IPS DF 6.9 (cell line): ENCODE measurements at places on chromosomes 5 and 9.

DNA sequence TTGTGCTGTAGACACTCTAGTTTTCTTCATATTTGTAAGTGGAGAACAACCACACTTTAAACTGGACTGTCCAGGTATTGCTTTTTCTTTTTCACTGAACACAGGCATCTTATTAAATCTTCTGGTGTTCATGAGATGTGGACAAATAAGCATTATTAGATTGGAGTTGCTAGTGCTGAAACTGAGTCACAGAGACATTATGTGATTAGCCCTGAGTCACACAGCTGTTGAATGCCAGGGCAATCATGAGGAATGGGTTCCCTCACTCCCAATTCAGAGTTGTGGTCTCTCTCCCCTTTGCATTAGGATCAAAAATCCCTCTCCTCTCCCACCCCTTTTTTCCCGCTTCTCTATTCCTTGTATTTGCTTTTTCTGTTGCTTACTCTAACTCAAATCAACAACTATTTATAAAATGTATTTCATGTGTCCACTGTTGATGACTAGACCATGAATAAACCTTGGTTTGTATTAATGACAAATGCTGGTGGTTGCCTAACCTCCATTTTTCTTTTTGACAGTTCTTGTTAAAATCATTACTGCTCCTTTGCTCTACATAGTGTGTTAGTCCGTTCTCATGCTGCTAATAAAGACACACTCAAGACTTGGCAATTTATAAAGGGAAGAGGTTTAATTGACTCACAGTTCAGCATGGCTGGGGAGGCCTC is 738.2 kb downstream of the BRINP1 start:
- no peak for DNase-seq

GRCh38 chr5:57889558-57889957 is 406.9 kb upstream of the ACTBL2 start:
- DNase-seq, result no peak

DNA sequence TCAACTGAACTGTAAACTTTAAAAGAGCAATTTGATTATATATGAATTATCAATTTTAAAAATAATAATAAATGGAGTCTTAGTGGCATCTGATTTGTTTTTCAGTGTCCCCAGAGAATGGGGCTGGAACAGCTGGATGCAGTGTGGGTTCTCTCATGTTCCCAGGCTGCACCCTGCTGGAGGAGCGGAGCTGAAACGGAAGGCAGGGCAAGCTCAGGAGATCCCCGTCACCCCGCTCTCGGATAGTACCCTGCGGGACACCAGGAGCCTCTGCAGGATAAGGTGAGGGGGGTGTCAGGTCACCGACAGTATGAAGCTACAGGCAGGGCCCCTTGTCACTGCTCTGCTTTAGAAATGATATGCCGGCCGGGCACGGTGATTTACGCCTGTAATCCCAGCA is 57.3 kb downstream of the S1PR3 start:
- no peak for DNase-seq

GRCh38 chr9:10230512-10230911 is 382.3 kb downstream of the PTPRD start:
- DNase-seq, result no peak

DNA sequence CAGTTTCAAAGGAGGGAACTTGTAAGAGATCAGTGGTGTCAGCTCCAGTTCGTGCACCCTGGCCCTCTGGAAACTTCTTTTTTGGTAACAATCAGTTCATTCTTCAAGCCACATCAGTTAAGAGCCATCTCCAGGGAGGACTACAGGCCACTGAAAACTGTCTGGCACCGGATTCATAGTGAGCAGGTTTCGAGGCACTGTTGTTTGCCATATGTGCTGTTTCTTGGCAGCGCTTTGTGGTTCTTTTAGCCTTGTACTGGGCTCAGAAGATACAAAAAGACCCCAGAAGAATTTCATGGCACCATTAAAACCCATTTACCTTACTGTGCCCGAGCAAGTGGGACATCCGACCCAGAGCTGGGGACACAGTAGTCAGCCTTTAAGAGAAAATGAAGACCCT is 68.5 kb downstream of the OTULIN start:
- DNase-seq, result no peak

- no peak for DNase-seq
These were observed 303.0 kb downstream of the CSNK1G3 start for GRCh38 chr5:123814801-123815470.

- no peak for DNase-seq
These were observed 2318.6 kb upstream of the ACO1 start for GRCh38 chr9:30065888-30066287.

GRCh38 chr9:123649909-123650308 is 280.0 kb downstream of the DENND1A start:
- no peak for DNase-seq

DNA sequence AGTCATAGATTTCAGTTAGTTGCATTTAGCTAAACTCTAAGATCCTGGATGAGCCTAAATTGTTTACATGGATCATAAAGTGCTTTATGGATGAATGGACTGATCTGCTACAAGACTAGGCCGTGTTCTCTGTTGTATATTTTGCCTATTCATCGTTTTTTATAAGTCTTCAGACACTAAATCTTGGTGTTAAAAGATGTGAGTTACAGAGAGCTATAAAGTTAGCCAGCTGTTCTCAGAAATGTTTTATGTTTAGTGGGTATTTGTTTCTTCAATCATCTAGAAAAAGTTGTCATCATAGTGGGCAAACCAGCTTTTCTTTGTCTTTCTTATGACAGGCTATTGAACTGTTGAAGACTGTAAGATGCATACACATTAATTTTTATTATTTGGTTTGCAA is 585.8 kb upstream of the SEMA6A start:
- DNase-seq, result no peak

GRCh38 chr5:72523960-72524582 is 16.9 kb upstream of the ZNF366 start:
- DNase-seq, result no peak

DNA sequence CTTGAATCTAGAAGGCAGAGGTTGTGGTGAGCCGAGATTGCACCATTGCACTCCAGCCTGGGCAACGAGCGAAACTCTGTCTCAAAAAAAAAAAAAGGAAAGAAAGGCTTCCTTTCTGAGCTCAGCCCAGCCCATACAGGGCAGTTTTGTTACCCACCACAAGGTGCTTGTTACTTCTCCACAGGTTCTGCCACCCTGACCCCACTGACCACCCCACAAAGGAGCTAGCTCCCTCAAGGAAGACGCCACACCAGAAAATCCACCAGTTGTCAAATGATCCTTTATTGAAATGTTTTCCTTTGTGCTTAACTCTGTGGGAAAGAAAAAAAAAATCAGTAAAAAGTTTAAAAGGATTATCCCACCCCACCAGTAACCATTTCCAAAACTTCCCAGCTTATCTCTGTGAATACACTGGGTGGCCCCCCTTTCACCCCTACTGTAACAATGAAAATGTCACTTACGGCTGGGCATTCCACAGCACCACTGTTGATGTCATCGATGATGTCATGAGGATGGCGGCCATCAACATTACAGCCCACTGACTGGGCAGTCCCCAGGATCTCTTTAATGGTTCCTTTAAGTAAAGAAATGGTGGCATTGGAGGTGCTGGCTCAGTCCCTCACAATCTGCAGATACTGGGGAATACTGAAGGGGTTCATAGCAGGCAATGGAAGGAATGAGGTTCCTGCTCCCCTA is 3.6 kb downstream of the RPL12 start:
- no peak for DNase-seq

DNA sequence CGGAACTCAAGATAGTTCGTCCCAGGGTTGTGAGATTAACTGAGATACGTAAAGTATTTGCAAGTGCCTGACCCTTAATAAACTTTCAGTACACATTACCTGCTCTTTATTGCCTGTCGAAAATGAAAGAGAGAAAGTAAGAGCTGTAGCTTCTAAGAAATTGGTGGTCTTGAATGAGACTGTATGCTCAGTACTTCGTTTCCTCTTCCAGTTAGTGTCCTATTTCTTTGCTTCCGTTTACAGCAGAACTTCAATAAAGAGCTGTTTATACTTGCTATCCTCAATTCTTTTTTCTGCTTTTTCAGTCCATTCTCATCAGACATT is 534 bp downstream of the SRFBP1 start:
- DNase-seq, result no peak

- no peak for DNase-seq
These were observed 12.3 kb upstream of the SKP1 start for GRCh38 chr5:134189031-134189430.

DNA sequence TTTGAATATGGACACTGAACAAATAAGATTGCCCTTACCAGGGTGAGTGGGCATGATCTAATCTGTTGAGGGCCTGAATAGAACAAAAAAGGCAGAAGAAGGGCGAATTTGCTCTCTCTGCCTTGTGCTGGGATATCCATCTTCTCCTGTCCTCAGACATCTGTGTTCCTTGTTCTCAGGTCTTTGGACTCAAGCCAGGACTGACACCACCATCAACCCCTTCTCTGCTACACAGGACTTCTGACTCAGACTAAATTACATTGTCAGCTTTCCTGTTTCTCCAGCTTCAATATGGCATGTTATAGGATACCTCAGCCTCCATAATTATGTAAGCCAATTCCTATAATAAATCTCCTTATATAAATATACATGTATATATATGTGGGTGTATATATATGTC is 40.8 kb upstream of the SLCO6A1 start:
- DNase-seq, result no peak

DNA sequence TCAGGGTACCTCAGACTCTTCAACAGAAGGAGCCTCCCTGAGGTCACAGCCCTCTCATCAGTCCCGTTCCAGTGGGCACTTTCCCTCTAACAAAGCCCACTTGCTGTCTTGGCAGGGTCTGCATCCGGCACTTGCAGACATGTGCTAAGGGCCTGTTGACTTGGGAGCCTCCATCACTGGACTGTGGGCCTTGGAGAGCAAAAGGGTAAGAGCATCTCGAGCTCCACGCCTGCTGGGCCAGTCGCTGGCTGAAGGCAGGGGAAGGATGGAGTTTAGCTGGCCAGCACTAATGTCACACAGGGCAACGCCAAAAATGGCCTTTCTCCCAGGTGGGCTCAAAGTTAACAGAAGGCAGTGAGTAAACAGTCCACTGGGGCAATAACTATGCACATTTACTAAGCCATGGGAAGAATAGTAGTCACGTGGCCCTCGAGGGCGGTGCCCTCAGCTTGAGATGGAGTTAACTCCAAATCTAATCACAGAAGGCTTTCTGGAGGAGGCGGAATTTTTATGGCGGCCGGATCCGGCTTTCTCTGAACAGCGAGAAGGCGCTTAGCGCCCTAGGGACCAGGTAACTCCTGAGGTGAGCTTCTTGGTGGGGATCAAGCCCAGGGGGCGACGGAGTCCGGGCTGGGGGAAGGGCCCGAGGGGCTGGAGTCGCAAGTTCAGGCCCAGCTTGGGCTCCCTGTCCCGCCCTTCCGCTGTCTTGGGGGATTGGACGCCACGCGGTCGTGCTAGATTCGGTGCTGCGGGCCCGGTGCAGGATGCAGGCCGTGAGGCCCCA is 2.0 kb upstream of the NSD1 start:
- no peak for DNase-seq

DNA sequence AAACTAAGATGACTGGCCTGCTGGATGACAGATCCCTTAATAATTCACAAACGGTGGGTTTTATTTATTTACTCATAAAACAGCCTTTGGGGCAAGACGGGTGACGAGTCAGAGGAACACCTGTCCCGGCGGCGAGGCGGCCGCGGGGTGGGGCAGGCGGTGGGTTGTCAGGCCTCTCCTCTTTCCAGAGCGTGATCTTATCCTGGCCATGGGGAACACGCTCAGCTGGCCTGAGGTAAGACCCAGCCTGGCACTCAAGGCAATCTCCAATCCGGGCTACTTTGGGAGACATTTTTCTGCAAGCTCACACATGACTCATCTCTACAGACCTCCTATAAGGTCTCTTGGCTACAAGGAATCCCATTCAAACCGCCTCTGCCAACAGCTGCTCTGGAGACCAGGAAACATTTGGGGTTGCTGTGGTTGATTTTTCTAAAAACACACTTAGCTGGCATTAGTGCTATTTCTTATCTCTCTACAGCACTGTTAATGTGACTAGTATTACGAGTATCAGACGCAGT is 6.3 kb downstream of the RAPGEF1 start:
- no peak for DNase-seq

DNA sequence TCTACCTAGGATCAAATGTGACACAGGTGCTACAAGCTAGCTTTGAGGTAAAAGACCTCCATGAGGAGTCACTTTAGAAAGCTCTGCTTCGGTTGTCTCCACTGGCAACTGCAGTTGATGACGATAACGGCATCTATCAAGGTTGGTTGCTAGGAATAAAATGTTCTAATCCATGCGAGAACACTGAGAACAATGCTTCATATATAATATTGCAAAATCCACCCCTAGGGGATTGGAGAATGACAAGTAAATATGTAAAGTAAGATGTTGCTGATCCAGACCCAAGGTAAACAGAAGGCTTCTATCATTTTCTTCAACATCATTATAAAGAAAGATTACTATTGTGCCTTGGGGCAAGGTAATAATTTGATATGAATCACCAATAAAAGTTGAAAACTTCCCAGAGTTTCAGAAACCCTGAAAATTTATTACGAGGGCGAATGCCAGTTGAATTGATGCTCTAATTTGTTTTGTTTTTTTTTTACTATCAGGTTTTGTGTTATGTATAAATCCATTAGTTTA is 1003.4 kb downstream of the CDH18 start:
- DNase-seq, result no peak

- no peak for DNase-seq
These were observed 4.6 kb downstream of the ZNF367 start for GRCh38 chr9:96413302-96414221.

DNA sequence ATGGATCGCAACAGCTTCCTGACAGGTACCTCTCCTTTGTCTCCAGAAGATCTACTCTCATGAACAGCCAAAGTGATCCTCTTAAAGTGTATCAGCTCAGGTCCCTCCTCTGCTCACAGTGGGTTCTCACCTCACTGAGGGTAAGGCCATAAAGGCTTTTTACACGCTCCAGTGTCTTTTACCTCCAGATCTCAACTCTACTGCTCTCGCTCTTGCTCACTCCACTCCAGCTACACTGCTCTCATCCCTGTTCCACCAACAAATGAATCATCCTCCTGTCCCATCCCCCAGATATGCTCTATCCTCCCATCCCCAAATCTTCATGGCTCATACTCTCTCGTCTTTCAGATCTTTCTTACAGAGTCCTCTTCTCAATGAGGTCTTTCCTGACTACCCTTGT is 248.6 kb upstream of the EFNA5 start:
- DNase-seq, result no peak

- DNase-seq, result no peak
These were observed 41.0 kb upstream of the KDM4C start for GRCh38 chr9:6716766-6717165.

DNA sequence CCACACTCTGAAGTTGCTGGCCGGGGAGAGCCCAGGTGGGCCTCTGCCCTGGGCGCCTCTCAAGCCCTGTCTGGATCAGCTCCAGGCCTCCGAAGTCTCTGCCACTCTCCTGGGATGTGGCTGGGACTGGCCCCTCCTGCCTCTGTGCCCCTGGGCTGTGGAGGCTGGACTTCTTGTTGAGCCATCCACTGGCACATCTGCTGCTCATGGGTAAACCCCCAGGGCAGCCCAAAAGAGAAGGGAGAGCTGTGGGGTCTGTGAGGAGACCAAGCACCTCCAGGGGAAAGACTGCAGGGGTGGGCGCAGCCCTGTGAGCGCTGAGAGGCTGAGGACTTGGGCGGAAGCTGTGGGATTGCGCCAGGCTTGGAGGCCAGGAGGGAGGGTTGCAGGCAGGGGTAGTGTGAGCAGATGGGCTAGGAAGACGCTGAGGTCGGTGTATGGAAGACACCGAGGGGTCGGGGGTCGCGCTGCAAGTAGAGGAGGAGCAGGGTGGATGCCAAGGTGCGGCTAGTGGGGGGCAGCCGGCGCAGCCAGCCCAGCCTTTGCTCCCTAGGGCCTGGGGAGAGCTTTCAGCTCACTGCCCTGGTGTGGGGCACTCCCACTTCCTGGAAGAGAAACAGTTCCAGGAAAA is 118.1 kb downstream of the WNK2 start:
- no peak for DNase-seq
